ENCODE measurements at places on chromosomes 1 and 21.

GRCh38 chr1:240169188-240169587 lies 77.5 kb downstream of the FMN2 start:
- DNase-seq = no peak

GRCh38 chr21:35344582-35344981 lies 295.5 kb upstream of the RUNX1 start:
- no peak for DNase-seq

GRCh38 chr1:206655471-206655882 lies 20.1 kb downstream of the DYRK3 start:
- no peak for DNase-seq

DNA sequence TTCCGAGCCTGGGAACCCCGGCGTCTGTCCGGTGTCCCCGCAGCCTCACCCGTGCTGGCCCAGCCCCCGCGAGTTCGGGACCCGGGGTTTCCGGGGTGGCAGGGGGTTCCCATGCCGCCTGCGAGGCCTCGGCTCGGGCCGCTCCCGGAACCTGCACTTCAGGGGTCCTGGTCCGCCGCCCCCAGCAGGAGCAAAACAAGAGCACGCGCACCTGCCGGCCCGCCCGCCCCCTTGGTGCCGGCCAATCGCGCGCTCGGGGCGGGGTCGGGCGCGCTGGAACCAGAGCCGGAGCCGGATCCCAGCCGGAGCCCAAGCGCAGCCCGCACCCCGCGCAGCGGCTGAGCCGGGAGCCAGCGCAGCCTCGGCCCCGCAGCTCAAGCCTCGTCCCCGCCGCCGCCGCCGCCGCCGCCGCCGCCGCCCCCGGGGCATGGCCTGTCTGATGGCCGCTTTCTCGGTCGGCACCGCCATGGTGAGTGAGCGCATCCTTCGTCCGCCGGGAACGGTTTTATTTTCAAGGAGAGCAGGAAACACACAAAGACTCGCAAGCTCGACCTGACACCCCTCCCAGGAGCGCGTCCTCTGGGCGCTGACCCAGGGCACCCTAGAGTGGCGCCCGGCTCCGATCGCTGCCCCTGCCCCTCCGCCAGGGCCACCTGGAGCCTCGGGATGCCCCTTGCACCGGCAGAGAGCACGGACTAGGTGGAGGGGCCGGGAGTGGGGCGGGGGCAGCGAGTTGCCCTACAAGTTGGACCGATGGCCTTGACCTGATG lies at the start of gene ABCG1:
Gene ABCG1 (plus strand): TSS at position 305 of the 770 bp plus-strand sequence. CDS start 123 bp downstream, at position 428.
- no peak for DNase-seq

DNA sequence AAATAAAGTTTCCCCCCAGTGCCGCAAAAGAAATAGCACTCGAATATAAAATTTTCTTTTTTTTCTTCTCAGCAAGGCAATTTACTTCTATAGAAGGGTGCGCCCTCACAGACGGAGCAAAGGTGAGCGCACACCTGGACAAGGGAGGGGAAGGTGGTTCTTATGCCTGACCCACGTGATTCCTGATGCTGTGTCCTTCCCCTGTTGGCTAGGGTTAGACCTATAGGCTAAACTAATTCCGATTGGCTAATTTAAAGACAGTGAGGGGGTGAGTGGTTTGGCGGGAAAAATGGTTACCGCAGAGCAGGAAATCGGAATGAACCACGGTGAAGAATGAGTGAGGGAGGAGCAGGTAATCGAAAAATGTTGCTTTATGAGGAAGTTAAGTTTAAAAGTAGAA lies 607 bp upstream of the FAAH start:
- DNase-seq = no peak

DNA sequence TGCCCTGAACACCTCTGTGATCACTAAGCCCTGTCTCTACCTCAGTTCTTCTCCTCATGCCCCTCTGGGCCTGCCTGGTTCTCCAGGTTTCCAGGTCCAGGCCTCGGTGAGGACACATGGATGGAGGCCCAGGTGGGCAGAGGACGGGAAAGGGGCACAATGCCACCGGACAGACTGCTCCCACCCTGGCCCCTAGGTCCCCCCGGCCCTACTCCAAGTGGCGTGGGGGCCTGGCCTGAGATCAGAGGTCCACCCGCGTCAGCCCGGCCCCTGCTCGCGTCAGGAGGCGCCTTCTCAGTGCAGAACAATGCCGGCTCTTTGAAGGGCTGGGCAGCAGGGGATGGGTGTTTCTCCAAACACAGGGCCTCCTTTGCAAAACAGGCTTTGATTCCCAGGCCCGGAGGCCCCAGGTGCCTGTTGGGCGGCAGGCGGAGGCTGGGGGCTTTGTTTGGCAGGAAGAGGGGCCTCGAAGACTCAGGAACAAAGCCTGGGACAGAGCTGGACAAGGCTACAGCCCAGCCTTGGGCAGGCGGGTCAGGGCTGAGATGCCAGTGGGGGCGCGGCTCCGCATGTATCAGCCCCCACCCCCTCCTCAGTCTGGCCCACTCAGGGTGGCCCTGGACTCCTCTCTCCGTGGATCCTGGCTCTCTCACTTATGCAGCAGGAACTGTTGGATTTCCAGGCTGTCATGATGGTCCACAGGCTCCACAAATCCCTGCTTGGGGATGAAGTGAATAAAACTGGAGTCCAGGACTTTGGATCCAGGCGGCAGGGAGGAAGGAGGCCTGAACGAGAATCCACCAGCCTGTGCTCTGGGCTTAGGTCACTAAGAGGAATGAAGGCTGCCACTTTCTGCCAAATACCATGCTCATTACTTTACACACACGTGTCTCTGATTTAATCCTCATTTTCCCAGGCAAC lies 77.4 kb upstream of the SLC2A1 start:
- DNase-seq = no peak

- no peak for DNase-seq
Measured at GRCh38 chr1:202015662-202015937, 5.2 kb downstream of the ELF3 start.

- no peak for DNase-seq
Measured at GRCh38 chr1:54012863-54013262, 5.1 kb downstream of the LDLRAD1 start.

DNA sequence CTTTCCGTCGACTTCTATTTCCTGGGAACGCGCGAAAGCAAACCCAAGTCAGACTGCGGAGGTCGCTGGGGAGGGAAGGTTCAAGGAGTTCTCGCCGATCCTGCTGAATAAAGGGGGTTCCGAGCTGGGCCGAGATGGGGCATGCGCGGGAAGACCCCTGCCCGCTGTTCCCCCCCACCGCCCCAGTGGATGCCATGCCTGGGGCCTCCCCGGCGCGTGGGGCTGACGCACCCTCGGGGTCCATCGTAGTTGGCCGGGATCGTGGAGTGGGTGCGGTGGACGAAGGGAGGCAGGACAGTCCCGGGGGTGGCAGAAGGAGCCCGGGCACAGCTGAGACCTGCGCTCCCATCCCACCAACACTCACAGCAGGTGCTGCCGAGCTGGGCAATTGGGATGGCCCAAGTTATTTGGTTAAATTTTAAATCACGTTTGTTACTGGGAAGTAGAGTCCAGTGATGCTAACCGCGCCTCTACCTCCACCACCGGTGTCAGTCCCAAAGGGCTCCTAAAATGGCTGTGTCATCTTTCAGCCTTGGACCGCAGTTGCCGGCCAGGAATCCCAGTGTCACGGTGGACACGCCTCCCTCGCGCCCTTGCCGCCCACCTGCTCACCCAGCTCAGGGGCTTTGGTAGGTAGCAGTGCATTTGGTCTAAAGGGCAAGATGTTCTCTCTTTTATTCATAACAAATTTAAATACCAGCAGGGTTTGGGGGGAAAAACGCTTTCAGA lies 801 bp downstream of the MX1 start:
- no peak for DNase-seq

DNA sequence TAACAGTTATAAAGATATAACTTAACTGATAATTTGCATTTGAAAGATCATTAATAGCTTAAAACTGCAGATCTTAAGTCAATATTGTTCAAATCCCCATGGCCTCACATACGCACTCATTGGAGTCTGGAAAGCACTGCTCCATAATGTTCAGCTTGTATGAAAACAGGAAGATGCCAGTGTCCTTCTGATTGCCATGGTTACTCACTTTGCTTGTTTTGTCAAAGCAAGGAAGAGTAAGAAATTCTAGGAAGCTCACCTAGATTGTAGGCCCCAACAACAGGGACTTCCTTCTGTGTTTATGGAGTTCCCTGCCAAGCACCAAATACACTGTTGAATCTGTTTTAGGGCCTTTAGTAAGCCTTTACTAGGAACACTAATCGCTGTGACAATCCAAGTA lies 10.9 kb downstream of the GAS5 start:
- DNase-seq = no peak

DNA sequence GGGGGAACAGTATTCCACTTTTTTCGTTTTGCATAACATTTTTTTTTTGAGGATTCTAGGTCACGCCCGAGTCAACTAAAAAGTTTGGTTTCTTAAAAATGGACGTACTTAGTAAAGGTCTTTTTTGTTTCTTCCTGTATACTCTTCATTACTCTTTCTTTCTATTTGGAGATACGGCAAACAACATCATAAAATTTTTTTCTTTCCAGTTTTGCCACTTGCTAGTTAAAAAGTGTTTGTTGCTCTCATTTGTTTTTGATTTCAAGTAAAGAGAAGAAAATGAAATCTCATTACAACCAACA lies 788 bp upstream of the MPC2 start:
- no peak for DNase-seq

- DNase-seq = no peak
Measured at GRCh38 chr21:32712043-32712442, 15.8 kb downstream of the SYNJ1 start.

GRCh38 chr1:11515368-11516300 lies 36.7 kb downstream of the DISP3 start:
- DNase-seq = no peak

DNA sequence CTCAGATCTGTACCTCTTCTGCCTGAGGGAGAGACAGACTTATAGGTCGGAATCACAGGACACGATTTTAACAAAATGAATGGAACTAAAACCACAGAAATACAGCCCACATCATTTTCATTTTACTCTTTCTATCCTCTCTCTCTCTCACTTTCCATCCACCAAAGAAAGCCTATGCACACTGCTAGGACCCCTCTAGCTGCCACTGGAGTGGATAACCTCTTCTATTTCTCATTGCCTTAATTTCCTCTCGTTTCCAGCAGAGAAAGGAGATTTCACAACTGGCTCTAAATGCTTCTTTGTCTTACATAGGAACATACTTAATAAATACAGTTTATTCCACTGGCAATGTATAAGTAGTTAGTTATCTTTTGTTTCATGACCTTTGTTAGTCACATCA lies 867.8 kb upstream of the ADGRL4 start:
- no peak for DNase-seq
